ENCODE measurements at places on chromosomes 16 and 17.
A peak's percentile ranks its signal among the peaks of the same experiment; 100 is the strongest.

GRCh38 chr17:60947100-60947499 is 269.4 kb downstream of the BCAS3 start:
- DNase-seq, result no peak
- H3K36me3 ChIP-seq, result no peaks in the 10 kb centered on the region
- H3K4me1 ChIP-seq, result no peaks in the 10 kb centered on the region
- no peak overlapping the region for H3K4me3 ChIP-seq
- H3K27ac ChIP-seq, result no peak overlapping the region

DNA sequence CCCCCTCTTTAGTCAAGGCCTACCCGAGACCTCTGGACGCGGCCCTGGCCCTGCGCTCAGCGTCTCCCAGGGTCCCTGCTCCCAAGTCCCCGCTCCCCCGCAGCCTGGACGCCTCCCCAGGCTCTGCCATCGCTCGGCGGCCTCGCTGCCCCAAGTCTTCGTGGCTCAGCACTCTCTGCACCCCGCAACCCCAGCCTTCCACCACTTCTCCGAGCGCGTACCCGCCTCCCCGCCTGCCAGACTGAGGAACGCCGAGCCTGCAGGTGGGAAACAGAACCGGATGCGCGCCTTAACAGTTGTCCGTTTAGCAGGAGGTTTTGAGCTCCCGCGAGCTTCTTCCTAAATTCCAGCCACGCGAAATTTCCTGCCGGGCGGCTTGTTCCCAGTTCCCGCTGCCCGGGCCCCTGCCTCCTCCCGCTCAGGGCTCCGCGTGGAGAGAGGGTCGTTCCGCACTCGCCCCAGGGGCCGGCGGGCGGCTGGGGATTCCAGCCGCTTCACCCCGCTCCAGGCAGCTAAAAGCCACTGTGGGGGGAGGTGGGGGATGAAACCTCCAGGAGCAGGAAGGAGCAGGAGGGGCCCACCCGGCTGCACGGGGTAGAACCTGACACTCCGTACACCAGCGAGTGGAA is 87.7 kb downstream of the KCNJ12 start:
- no peaks in the 10 kb centered on the region for H3K27me3 ChIP-seq
- DNase-seq, result no peak
- no peaks in the 10 kb centered on the region for H3K36me3 ChIP-seq

GRCh38 chr16:66426112-66427035 is 721 bp upstream of the BEAN1 start:
- no peak for DNase-seq
- H3K36me3 ChIP-seq, result no peaks in the 10 kb centered on the region
- no peak overlapping the region for H3K27ac ChIP-seq
- H3K4me3 ChIP-seq, result no peak overlapping the region
- H3K27me3 ChIP-seq, result no peaks in the 10 kb centered on the region

DNA sequence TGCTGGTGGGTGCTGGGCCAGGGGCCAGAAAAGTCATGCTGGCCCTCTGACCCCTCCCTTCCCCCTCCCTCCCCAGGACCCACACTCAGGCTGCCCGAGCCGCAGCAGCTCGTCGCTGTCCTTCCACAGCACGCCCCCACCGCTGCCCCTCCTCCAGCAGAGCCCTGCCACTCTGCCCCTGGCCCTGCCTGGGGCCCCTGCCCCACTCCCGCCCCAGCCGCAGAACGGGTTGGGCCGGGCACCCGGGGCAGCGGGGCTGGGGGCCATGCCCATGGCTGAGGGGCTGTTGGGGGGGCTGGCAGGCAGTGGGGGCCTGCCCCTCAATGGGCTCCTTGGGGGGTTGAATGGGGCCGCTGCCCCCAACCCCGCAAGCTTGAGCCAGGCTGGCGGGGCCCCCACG is 8.3 kb upstream of the CISD3 start:
- no peak overlapping the region for H3K4me3 ChIP-seq
- DNase-seq, result no peak
- no peak overlapping the region for H3K27ac ChIP-seq

DNA sequence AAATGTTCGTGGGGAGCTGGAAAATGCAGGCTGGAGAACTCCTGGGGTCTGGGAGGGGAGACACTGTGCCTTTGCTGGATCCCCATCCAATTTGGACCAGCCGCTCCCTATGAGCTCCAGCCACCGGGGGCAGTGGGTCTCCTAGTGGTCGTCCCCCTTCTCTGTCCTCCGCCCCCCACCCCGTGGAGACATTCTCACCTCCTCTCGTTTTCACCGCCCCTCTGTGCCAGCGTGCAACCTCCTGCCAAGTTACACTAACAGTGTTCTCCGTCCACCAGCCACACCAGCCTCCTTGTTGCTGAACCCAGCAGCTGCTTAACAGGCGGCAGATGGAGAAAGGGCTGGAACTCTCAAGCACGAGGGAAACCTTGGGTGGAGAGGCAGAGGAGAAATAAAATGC is 67.4 kb upstream of the SOX9 start:
- no peak overlapping the region for H3K4me3 ChIP-seq
- no peaks in the 10 kb centered on the region for H3K27me3 ChIP-seq
- peak; percentile 11 for DNase-seq
- no peaks in the 10 kb centered on the region for H3K36me3 ChIP-seq
- H3K27ac ChIP-seq, result no peak overlapping the region
- no peaks in the 10 kb centered on the region for H3K4me1 ChIP-seq

GRCh38 chr17:55549140-55549539 is 37.9 kb upstream of the SMIM36 start:
- no peaks in the 10 kb centered on the region for H3K4me1 ChIP-seq
- H3K36me3 ChIP-seq, result no peaks in the 10 kb centered on the region
- peak; percentile 15 for DNase-seq
- no peak overlapping the region for H3K27ac ChIP-seq

DNA sequence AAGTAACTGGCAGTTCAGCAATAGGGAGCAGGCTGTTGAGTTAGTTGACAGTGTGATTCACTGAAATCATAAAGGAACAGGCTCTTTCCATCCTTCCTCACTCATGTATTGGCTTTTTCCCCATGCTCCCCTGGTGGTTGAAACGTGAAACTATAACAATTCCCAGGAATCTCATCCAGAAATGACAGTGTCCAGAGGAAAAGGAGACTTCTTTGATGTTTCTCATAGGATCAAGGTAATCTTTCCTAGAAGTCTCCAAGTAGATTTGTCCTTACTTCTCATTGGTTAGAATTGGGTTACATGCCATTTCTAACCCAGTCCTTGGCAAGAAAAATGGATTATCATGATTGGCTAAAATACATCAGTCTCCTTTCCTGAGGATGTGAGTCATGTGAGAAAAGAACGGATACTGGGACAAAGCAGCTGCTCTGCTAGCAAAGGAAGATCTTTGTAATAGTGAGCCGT is 14.4 kb downstream of the TTC19 start:
- no peak overlapping the region for H3K4me3 ChIP-seq
- H3K4me1 ChIP-seq, result no peaks in the 10 kb centered on the region
- no peak for DNase-seq
- no peaks in the 10 kb centered on the region for H3K27me3 ChIP-seq
- peaks cover 7% of the 10 kb centered on the region for H3K36me3 ChIP-seq

- H3K27me3 ChIP-seq, result no peaks in the 10 kb centered on the region
- peak overlapping the region; percentile 52 for H3K27ac ChIP-seq
- DNase-seq, result peak; percentile 75
- H3K4me1 ChIP-seq, result peaks cover 59% of the 10 kb centered on the region
- no peak overlapping the region for H3K4me3 ChIP-seq
- H3K36me3 ChIP-seq, result peaks cover 3% of the 10 kb centered on the region
Observed at GRCh38 chr16:19696328-19696727, 21.7 kb downstream of the KNOP1 start.
